ENCODE measurements at places on chromosomes 3 and 15.

GRCh38 chr3:171261487-171261886, 198.7 kb downstream of the TNIK start:
- no peak for DNase-seq

DNA sequence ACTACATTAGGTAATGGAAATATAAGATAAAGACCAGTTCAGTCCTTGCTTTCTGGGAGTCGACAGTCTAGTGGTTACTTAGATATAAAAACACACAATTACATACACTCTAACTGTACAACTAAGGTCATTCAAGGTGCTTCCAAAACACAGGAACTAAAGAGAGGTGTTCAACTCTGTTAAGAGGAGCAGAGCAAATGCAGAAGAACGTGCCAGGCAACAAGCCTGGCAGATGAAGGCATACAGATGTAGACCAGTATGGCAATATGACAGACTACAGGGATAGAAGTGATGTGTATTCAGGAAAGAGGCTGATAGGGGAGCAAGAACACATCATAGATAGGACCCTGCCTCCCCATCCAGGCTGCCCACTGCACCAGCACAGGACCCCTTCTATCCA, 78.3 kb downstream of the CBLB start:
- DNase-seq: no peak

GRCh38 chr3:126358038-126358815, 1.0 kb upstream of the KLF15 start:
- no peak for DNase-seq

DNA sequence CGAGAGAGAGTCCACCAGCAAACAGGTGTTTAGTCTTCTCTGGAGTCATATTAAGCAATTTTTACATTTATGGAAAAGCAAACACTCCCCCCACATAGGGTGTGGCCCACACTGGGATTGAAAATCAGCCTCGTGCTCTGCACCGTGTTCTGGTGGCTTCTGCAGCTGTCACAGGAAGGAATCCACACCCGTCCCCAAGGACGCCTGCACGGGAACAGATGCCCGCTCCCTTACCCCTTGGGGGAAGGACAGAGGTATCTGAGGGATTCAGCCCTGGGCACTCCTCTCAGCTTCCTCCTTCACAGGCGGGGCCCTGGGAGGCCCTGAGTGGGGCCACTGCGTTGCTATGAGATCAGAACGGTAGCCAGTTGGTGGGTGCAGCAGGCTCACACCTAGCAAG, 27.8 kb downstream of the LIPC start:
- DNase-seq: no peak

DNA sequence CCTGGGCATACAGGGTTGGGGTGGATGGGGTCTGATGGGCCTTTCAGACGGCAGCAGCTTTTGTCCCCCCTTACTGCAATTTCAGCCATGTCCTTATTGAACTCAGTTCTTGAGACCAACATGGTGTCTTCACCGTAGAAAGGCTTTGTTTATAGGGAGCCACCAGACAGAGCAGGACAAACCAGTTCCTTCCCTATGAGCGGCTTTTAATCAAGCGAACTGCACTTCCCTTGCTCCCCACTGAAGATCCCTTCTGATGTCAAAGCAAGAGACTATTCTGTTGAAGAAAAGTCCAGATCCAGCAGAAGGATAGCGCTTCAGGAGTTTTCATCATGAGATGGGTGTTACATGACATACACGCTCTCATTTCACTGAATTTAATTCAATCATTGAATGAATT, 100.4 kb downstream of the CD47 start:
- DNase-seq: no peak
